ENCODE measurements at places on chromosomes 11 and 22.

DNA sequence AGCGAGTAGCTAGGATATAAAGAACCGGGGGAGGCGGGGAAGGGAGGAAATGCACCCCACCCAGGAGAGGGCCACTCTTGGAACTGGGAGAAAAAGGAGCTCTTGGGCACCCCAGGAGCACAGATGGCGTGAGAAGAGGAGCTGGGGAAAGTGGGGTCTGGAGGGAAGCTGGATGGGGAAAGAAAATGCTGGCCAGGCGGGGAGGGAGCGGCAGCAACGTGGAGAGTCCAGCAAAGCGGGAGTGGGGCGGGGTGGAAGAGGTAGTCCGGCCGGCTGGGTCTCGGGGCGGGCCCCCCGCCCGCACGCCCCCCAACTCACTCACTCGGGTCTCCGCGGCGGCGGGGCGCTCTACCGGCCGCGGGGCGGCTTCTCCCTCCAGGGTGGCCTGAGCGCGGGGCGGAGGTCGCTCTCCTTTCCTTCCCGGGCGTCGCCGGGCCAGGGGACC lies 522 bp downstream of the TOB2 start:
- H3K36me3 ChIP-seq = peaks cover 10% of the 10 kb centered on the region
- H3K27me3 ChIP-seq = no peaks in the 10 kb centered on the region
- H3K27ac ChIP-seq = peak overlapping the region; percentile 100
- peak overlapping the region; percentile 94 for H3K4me3 ChIP-seq
- H3K4me1 ChIP-seq = peaks cover 13% of the 10 kb centered on the region
- DNase-seq = no peak

DNA sequence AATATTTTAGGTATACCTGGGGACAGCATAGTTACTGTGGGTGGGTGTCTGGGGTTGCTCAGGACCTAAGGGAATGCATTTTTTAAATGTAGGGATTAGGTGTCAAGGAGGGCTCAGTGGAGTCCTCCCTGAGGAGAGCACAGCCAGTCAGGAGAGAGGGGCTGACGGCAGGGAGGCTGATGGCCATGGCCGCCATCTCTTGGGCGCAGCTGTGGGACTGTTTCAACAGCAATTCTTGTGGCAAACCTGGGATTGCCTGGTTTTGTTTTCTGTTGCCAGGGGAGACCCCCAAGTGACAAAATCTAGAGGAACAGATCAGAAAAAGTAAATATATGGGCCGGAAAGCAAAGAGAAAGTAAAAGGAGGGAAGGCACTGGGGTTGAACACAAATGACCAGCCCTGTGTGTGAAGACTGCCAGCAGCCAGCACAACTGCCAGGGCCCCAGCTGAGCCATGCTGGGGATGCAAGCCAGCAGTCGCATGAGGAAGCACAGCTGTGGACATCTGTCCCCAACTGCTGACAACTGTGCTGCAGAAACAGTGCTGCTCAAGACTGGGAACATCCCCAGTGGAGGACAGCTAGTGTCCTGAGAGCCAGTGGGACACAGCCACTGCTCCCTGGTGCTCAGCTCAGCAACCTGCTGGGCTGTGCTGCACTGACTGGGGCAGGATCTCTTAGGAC lies 10.5 kb downstream of the MIF start:
- H3K27me3 ChIP-seq = no peaks in the 10 kb centered on the region
- no peaks in the 10 kb centered on the region for H3K36me3 ChIP-seq
- H3K27ac ChIP-seq = no peak overlapping the region
- DNase-seq = no peak

GRCh38 chr11:62601122-62601371 lies 618 bp downstream of the MTA2 start:
- no peaks in the 10 kb centered on the region for H3K27me3 ChIP-seq
- peaks cover 20% of the 10 kb centered on the region for H3K4me1 ChIP-seq

DNA sequence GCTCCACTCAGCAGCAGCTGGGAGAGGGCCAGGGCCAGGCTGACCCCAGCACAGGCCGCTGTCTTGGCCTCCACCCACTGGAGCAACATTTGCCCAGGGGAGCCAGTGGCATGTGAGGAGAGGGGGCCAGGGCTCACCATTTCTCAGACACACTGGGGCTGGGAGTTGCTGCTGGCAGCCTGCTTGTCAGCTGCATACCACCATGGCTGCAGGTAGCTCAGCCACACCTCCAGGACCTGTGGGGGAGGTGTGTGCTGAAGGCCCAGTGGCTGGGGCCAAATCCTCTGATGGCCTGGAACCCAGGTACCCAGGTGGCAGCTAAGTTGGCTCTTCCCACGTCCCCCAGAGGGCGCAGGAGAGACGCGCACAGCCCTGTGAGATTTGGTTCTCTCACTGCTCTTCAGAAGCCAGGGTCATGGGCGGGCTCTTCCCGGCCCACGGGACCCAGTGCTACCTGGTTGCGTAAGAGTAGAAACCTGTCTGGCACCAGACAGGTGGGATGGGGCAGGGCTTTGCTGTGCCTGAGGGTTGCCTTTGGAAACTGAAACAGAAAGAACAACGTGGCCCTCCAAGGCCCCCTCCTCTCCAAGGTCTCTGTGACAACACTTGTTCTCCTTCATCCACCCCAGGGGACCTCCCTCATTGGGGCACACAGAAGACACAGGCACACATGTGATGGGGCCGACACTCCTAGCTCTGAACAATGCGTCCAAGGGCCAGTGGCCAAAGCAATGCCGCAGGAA lies 98.8 kb downstream of the MED15 start:
- H3K27ac ChIP-seq = no peak overlapping the region
- H3K36me3 ChIP-seq = no peaks in the 10 kb centered on the region
- no peak overlapping the region for H3K4me3 ChIP-seq
- no peaks in the 10 kb centered on the region for H3K4me1 ChIP-seq
- no peaks in the 10 kb centered on the region for H3K27me3 ChIP-seq
